Brain microvascular endothelial cell (primary cell): ENCODE measurements at places on chromosomes 2 and 18.

DNA sequence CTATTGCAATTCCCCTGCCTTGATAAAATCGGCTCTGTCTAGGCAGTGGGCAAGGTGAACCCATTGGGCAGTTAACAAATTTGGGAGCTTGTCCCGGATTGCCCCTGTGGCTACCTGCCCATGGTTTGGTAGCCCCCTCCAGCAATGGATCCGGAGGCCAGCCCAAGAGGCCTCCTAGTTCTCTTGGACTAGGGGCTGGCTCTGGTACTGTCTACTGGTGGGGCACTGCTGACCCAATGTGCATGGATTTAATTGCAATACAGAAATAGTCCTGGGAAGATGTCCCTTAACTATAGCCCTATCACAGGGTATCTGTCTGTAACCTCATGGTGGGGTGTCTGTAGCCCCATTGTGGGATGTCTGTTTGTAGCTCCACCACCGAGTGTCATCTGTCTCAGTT lies 37.5 kb upstream of the SH3RF3 start:
- no peak for DNase-seq

GRCh38 chr2:41187376-41188122 lies 735.7 kb upstream of the SLC8A1 start:
- DNase-seq: no peak

DNA sequence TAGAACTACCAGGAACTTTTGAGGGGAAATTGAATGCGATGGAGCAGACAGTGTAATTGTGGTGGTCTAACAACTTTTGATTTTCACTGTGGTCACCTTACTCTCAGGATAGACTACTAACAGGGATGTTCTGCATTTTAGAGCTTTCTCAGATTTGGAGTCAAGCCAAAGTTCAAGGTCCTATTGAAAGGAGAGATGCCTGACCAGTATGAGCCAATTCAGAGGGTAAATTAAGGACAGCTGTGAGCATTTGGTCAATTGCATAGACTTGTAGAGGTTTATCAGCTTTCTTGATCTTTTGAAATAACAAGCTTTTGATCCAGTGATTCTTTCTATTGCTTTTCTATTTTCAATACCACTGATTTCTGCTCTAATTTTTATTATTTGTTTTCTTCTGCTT lies 1095.7 kb upstream of the CNTNAP5 start:
- DNase-seq: no peak

GRCh38 chr2:38148501-38148900 lies 72.5 kb upstream of the CYP1B1 start:
- DNase-seq: no peak

GRCh38 chr2:212318636-212319035 lies 220.0 kb downstream of the ERBB4 start:
- DNase-seq: no peak

GRCh38 chr2:22788749-22789327 lies 596.1 kb upstream of the KLHL29 start:
- no peak for DNase-seq

GRCh38 chr2:123609077-123609476 lies 416.0 kb upstream of the CNTNAP5 start:
- no peak for DNase-seq

DNA sequence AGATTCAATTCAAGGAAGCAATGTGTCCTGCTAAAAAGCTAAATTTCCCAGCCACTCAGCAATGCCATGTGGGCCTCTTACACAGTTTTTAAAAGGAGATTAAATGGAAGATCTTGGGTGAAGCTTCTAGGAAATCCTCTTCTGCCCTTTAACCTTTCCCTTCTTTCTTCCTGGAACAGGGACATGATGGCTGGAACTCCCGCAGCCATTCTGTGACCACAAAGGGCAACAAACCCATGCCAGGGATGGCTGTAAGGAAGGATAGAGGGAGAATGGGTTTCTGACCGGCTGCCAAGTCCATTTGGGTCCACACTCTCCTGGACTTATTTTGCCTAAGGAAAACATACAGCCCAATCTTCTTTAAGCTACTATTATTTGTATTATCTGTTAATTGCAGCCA lies 52.6 kb upstream of the ASAP2 start:
- no peak for DNase-seq

DNA sequence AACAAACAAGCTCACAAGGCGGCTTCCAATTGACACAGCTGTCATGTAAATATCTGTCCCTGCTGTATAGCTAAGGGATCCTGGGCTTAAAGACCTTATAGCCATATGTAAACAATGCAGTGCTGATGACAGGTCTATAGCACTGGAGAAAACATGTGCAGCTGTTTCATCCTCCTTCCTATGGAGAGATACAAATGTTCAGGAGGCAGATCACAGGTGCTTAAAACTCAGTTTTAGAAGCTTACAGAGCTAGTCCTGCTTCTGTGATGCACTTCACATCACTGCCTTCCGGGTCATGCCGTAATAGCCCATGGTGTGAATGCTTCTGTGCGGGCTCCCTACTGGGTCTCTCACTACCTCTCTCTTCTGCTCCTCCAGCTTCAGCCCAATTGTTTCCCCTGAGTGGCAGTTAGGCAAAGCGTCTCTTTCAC lies 262.4 kb upstream of the CHST9 start:
- no peak for DNase-seq

- DNase-seq: no peak
Measured at GRCh38 chr2:213710164-213710563, 425.9 kb downstream of the SPAG16 start.

DNA sequence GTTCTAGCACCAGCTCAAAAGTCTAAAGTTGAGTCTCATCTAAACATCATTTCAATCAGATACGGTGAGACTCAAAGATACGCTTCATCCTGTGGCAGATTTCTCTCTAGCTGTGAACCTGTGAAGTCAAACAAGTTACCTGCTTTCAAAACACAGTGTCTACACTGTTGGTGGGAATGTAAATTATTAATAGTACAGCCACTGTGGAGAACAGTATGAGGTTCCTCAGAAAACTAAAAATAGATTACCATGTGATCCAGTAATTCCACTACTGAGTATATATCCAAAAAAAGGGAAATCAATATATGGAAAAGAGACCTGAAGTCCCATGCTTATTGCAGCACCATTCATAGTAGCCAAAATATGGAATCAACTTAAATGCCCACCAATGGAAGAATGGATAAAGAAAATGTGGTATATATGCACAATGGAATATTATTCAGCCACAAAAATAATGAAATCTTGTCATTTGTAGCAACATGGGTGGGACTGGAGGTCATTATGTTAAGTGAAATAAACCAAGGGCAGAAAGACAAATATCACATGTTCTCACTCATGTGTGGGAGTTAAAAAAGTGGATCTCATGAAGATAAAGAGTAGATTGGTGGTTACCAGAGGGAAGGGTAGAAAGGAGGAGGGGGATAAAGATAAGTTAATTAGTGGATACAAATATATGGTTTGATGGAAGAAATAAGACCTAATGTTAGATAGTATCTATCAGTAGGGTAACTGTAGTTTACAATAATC lies 11.7 kb downstream of the UBR3 start:
- no peak for DNase-seq

DNA sequence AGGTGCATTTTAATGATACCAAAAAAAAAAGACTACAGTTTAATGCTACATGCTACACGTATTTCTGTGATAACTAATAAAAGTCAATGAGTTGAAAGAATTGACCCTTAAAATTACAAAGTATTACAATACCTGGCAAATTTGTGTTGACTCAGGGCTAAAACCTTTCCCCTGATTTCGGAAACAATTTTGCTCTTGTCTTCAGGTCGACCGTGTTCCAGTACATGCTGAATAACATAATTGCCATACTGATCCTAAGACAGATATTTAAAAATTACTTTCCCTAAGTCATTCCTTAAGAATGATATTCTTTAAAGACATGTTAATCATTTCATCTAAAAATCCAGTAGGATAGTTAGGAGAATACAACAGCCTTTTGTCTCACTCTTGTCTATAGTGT lies 29.8 kb upstream of the SDC1 start:
- no peak for DNase-seq

GRCh38 chr2:46072101-46072820 lies 224.9 kb upstream of the EPAS1 start:
- DNase-seq: peak; percentile 65
